ENCODE measurements at places on chromosomes 4 and X.

GRCh38 chr4:38347251-38347650 lies 316.7 kb upstream of the KLF3 start:
- no peak for DNase-seq

DNA sequence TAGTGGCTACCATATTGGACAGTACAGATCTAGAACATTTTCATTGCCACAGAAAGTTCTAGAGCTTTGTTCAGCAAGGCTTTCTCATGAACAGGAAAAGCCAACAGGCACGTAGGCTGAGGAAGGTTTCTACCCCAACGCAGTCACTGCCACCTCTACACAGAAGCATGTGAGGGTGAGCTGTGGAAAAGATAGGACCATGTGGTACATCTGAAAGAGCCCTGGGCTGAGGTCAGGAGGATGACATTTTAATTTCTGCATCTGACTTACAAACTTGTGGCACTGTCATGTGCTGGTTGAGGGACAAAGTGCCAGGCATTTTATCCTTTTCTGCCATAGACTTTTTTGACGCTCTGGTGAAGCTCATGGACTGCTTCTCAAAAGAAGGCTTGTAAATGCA lies 454.2 kb downstream of the BCOR start:
- no peak for DNase-seq

DNA sequence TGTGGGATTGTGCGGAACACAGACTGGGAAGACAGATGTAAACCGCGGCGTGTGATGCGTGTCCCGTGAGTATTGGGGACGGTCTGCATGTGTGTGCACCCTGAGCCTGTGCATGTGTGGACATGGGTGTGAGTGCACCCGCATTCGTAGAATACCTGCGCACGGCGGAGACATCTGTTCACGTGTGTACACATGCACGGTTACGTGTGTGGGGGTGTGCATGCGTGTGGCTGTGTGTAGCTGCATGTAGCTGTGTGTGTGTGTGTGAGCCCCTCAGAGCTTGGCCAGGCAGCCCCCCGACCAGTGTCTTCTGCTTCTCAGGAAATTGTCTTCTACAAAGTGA lies 19.6 kb downstream of the ATP5ME start:
- no peak for DNase-seq

- DNase-seq, result no peak
Observed at GRCh38 chrX:437661-438390, 51.1 kb upstream of the PPP2R3B start.

DNA sequence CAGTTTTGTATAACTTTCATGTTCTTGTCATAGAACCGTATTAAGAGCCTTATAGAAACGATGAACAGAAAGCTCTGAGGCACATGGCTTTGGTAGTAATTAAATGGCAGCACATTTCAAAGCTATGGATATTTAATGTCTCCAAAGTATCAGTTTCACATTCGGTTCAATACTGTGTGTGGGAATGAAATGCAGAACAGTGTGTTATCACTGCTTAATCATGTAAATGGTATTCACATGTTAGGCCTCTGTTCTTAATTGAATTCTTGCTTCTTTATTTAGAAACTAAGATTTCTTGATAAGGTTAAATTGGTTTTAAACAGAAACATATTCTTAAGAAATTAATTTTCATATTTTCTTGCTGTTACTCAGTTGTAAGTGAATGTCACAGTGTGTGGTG lies 701.0 kb upstream of the PITX2 start:
- DNase-seq, result no peak

All from stimulated activated CD8-positive, alpha-beta memory T cell treated with anti-CD3 and anti-CD28 coated beads, Interleukin-7, amount 100 ng/mL, for 4 hours (primary cell).